ENCODE measurements at places on chromosomes 1 and 21. TPM values are rescaled to one million over a fixed set of nuclear protein-coding genes. Genes with fewer than 3 reads are reported as not detected.

DNA sequence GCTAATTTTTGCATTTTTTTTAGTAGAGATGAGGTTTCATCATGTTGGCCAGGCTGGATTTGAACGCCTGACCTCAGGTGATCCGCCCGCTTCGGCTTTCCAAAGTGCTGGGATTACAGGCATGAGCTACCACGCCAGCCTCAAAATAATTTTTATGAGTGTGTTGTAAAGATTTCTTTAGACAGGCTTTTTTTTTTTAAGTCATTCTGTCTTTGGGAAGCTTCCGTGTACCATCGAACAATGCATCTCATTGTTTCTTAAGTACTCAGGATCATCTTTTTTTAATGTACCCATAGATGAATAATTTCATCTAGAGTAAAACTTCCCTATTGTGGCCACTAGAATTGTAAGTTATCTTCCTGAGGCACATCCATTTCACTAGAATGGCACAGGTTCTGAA, 19.6 kb upstream of the SDC3 start:
- no peak overlapping the region for H3K27ac ChIP-seq
- peaks cover 9% of the 10 kb centered on the region for H3K27me3 ChIP-seq
- no peaks in the 10 kb centered on the region for H3K36me3 ChIP-seq
- DNase-seq = no peak
- H3K4me3 ChIP-seq = no peak overlapping the region

- no peaks in the 10 kb centered on the region for H3K36me3 ChIP-seq
- H3K4me3 ChIP-seq = no peak overlapping the region
- H3K27me3 ChIP-seq = peaks cover 10% of the 10 kb centered on the region
- peaks cover 6% of the 10 kb centered on the region for H3K4me1 ChIP-seq
- DNase-seq = no peak
These were observed 27.1 kb upstream of the VTCN1 start for GRCh38 chr1:117237726-117238381.

DNA sequence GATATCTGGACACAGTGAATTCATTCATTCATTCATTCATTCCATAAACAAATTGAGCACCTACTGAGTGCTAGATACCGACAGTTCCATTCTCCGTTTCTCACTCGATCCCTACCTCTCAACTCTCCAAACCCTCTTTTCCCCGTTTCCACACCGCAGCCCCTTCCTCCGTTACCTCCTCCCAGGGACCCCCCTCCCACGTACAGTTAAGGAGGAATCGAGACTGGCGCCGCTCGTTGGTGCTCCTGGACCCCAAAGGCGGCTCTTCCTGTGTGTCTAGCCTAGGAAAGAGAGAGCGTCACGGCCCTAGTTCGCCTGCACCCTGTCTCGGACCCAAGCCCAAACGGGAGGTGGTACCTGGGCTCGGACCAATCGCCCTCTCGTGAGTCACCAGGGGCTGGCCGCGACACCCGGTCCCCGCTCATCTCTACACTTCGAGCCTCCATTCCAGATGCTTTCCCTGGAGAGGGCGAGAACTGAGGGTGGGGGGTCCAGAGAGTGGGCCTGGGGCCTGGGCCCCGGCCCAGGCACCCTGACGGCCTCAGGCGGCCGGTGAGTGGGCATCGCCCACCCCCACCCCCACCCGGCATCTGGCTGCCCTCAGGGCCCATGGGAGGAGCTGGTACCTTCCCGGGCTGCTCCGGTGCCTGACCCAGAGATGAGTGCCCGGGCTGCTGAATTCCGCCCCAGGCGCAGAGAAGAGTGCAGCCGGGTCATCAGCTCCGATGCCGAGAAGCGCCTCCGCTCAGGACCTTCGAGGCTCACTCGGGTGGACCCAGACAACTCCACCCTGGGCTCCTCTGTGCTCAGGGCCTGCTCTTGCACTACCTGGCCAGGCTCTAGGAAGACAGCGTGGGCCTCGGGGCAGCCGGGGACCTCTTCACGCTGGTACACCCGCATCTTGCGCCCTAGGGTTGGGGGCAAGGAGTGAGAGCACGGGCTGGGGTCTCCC, 4.9 kb downstream of the ARHGEF19 start:
- H3K27ac ChIP-seq = peak overlapping the region; percentile 99
- peaks cover 13% of the 10 kb centered on the region for H3K27me3 ChIP-seq
- no peaks in the 10 kb centered on the region for H3K36me3 ChIP-seq
- peaks cover 5% of the 10 kb centered on the region for H3K4me1 ChIP-seq

- H3K4me1 ChIP-seq = peaks cover 18% of the 10 kb centered on the region
These were observed 2.0 kb upstream of the SRM start for GRCh38 chr1:11061652-11062365.

DNA sequence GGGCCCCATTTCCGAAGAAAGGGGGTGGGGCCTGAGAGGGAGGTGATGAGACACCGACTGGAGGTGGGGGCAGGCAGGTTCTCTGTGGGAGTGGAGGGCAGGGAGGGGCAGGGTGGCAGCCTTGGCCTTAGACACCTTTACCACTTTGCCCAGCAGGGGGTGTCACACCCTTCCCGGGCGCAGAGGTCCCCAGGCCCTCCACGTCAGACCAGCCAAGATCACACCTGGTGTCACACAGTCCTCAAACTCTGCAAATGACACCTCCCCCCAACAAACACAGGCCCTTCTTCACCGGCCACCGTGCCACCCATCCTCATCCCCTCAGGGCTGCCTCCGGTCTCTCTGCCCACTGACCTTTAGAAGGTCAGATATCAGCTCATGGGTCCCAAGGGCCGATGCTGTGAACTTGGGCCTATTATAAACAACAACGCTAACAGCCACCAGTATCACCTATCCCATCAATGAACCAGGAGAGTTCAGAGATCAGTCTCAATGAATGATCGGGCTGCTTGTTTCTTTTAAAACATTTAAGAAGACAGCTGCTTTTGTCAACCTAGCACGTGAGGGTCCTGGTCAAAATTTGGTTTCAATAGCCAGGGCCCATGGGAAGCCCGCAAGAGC, 103.9 kb downstream of the CASZ1 start:
- no peak overlapping the region for H3K27ac ChIP-seq
- H3K27me3 ChIP-seq = peaks cover 15% of the 10 kb centered on the region
- H3K36me3 ChIP-seq = no peaks in the 10 kb centered on the region
- no peak overlapping the region for H3K4me3 ChIP-seq
- DNase-seq = no peak

- H3K36me3 ChIP-seq = peaks cover 16% of the 10 kb centered on the region
- H3K27ac ChIP-seq = peak overlapping the region; percentile 96
- peak overlapping the region; percentile 91 for H3K4me3 ChIP-seq
These were observed 3.0 kb downstream of the FBLIM1 start for GRCh38 chr1:15761366-15762128.

The HSD3B1 gene
- not detected for total RNA-seq

The ANKRD45 gene
- total RNA-seq = not detected
